ENCODE measurements at places on chromosomes 16 and 17. TPM values are rescaled to one million over a fixed set of nuclear protein-coding genes. Genes with fewer than 3 reads are reported as not detected.

GRCh38 chr16:31074814-31075183, 577 bp downstream of the ZNF646 start:
- no peak for DNase-seq

GRCh38 chr17:43601280-43602039, 55.3 kb upstream of the ETV4 start:
- DNase-seq = no peak

RNF222 gene
- total RNA-seq = 0.09 TPM

DNA sequence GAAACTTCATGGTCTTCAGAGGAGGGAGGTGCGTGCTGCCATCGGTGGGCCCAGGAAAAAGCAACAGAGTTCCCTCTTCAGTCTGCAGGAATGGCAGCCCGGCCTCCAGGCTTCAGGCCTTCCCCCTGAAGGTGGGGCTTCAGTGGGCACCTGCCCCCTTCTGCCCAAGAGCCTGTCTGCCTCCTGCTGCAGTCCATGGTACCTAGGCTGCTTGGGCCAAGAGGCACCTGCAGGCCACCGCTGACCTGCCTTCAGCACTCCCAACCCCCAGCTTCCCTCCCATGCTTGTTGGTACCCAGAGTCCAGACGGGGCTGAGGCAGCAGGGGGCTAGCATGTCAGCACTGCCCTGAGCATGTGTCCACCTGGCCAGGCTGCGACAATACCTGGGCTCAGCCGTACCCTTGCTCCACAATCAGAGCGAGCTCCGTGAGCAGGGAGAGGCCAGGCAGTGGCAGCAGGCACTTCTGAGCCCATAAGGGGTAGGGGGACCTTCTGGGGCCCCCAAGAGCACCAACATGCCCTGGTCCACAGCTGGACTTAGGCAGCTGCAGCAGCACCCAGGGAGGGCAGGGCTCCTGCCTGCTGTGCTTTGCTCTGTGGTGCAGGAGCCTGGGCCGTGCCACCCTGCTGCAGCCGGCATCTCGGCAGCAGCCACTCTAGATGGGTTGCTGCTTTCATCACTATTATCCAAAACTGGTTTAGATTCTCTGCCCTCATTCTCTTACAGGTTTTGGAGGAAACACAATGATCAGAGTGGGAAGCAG, 77.2 kb upstream of the AKTIP start:
- DNase-seq = no peak

Data from H9 (cell line).